CD4-positive, alpha-beta memory T cell (primary cell): ENCODE measurements at places on chromosomes 6 and 20.

- DNase-seq = no peak
Measured at GRCh38 chr20:53734006-53734688, 140.5 kb upstream of the ZNF217 start.

DNA sequence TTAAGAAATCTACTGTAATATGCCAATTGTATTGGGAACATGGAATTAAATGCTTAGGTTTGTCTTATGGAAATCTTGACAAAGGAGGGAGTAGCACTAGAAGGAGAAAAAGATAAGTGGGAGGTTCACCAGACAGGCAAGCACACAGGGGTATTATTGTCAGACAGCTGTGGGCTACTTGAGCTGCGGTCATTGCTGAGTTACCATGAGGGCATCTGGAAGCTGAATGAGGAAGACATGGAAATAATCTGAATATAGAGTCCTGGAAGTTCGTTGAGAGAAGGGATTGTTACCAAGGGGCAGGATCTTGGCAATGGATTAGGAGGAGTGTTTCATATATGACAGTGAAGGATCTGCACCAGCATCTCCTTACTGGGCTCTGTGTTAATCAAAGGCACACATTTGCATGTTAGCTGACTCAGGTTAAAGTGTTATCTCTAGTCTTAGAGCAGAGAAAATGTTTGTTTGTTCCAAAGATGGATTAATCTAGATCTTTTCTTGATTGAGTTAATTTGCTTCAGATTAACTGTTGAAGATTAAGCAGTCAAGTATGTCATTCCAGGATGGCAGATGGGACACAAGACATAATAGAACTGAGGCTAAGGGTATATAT is 53.0 kb upstream of the SUPT3H start:
- no peak for DNase-seq

- DNase-seq = peak; percentile 33
Measured at GRCh38 chr6:24431045-24431451, 28.3 kb downstream of the MRS2 start.

- no peak for DNase-seq
Measured at GRCh38 chr6:148324297-148324985, 18.2 kb upstream of the SASH1 start.

- DNase-seq = no peak
Measured at GRCh38 chr6:156250593-156250992, 526.6 kb upstream of the ARID1B start.

- peak; percentile 99 for DNase-seq
Measured at GRCh38 chr20:44210406-44211176, at the start of gene OSER1. TSS of gene OSER1 (minus strand) at chr20:44210771. CDS start at chr20:44206957, 3,814 bp downstream.
